CD4-positive, alpha-beta T cell treated with Interleukin-12 subunit alpha and Interleukin-12 subunit beta, for 1 hour (primary cell): ENCODE measurements at places on chromosomes 12 and 14.
A peak's percentile ranks its signal among the peaks of the same experiment; 100 is the strongest.

GRCh38 chr12:94507455-94507854 lies 47.8 kb upstream of the CEP83 start:
- DNase-seq = no peak

DNA sequence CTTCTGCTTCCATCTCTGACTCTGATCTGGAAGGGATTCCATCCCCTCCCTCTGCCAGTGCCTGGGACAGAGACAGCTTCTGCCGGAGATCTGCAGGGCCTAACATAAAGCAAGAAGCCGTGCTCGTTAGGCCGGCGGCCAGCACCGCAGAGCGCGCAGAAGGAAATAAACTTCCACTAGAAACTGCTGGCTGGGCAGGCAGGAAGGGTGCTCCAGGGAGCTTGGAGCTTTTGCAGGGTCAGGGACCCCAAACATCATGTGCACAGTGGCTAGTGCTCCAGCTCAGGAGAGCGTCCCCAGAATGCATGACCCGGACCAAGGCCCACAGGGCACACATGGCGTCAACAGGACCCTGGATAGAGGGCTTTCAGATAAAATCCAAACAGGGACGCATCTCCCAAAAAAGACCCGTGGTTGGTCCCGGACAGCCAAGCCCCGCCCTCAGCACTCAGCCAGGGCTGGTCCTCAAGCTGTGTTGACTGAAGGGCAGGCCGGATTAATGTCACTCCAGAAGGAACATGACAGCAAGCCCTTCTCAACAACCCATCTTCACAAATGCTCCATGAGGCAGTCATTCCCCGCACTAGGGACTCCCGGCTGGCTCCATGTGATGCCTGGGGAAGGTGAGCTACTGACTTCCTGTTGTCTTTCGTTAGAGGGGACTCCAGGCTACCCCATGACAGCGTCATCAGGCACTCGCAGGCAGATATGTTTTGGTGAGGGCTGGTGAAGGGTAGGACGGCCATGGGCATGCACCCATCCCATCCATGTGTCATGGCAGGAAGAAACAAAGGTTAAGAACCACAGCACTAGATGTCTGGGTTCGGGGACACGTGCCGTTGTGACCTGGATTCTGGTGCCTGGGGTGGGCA lies 121.5 kb downstream of the CALM1 start:
- DNase-seq = no peak

- DNase-seq = no peak
These were observed 84.1 kb upstream of the ZDHHC17 start for GRCh38 chr12:76679778-76680177.

DNA sequence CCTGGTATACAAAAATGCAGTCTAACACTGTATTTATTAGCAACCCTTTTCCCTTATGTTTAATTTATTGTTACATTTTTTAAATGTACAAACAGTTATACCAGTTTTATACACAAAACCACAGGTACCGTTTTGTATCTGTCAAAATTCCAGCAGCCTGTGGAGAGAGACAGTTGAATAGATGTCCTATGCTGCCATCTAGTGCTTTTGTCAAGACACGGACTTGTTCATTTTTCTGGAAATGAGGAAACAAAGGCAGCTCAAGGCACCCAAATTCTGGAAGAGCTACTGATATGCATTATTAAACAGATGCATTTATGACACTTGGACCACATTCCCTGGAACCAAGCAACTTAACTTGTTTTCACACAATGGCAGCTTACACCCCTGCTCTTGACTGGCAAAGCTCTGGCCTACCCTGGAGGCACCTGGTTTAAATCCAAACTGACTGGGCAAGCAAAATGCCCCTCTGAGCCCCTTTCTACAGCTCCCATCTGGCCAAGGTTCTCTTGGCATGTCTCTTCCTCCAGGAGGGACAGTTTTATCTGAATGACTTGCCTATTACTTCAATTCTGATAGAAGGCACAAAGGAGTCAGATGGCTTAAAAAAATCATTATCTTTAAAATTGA lies 286.9 kb upstream of the PRKD1 start:
- no peak for DNase-seq

GRCh38 chr12:94140556-94140955 lies 7.8 kb upstream of the PLXNC1 start:
- peak; percentile 51 for DNase-seq

GRCh38 chr14:64465191-64465822 lies at the start of gene AKAP5:
TSS of gene AKAP5 (plus strand) at chr14:64465499. CDS start at chr14:64468395, 2,896 bp downstream.
- peak; percentile 77 for DNase-seq

DNA sequence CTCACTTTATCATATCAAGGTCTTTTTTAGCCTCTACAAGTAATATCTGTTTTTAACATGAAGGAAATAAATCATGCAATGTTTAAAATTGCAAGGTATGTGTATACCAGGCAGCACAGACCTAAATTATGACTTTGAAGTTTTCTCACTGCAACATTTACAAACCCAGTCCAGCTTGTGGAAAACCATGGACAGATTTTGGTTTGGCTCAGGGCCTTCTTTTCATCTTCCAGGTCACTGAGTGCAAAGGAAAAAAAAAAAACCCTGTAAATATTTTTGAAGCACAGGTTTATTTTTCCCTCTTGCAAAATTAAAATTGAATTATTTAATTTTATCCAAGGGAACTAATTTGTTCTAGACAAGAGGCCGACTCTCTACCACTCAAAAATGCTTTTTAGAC lies 13.8 kb downstream of the MGP start:
- DNase-seq = no peak

- no peak for DNase-seq
These were observed 16.1 kb downstream of the SCAF11 start for GRCh38 chr12:45974171-45974719.

GRCh38 chr14:75738192-75738591 lies 77.1 kb downstream of the TTLL5 start:
- no peak for DNase-seq

DNA sequence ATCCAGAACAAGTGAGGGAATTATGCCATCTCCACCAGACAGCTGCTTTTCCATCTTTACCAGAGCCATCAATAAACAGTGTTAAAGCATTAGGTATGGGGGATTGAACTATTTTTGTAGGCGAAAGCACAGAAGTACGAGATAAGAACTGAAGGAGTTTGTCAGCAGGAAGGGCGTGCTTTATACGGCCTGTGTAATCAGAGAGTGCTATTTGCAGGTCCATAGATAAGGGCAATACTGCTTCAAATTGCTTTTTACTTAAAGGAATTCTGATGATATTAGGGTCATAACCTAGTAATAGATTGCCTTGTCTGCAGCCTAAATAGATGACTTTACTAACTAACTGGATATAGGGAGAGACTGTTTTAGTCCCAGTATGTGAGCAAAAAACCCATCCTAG lies 20.3 kb upstream of the CLEC4E start:
- DNase-seq = no peak

DNA sequence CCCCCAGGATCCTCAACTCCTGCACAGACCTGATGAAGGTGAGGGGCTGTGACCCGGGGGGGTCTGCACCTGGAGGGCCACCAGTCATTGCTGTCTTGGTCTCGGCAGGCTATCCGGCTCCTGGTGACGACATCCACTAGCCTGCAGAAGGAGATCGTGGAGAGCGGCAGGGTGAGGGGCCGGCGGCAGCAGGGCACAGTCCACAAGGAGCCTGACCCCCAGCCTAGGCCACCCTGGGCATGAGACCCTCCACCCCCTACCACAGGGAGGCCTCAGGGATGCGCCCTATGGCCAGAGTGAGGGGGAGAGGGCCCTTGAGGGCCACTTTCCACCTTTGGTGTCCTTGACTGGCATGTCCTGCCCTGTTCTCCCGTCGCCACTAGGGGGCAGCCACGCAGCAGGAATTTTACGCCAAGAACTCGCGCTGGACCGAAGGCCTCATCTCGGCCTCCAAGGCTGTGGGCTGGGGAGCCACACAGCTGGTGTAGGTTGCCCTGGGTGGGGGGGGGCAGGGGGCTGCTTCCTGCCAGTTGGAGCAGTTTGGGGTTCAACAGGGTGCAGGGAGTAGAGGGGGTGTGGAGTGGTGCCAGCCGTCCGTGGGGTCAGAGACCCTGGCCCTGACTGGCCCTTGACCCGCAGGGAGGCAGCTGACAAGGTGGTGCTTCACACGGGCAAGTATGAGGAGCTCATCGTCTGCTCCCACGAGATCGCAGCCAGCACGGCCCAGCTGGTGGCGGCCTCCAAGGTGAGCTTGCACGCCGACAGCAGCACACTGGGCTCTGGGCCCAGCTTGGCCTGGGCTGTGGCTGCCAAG lies 25.0 kb downstream of the HIP1R start:
- DNase-seq = peak; percentile 83

DNA sequence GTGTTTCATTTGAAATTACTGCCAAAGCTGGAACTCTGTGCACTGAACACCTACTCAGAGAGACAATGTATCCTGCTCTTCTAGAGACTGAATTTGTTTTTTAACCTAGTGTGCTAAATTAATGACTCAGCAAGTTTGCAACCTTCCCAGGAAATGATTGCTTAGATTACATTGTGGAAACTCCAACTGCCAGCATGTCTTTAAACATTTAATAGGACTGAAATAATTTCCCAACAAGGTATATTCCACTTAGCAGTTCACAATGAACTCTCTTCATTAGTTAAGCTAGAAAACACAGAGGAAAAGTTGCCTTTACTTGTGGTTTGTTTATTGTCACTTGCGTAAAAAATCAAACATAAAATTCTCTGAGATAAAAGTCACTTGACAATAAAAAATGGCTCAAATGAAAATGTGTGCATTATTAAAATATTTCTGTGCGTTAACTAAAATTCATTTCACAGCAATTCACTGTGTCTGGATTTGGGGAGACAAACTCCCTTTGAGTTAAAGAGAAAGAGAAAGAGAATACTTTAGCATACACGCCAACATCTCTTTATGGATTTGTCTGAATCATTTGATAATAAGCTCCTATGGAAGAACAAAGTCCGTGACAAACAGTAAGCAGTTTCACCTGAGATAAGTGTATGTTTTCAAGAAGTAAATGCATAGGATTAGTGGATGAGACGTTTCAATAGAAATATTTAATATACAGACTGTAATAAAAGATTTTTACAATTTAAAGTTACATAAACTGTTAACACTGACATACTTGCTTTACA lies 284.0 kb downstream of the PRKD1 start:
- no peak for DNase-seq

GRCh38 chr14:70810621-70811020 lies 1.3 kb upstream of the MAP3K9 start:
- DNase-seq = no peak

GRCh38 chr12:90390947-90391346 lies 564.0 kb downstream of the CCER1 start:
- no peak for DNase-seq

DNA sequence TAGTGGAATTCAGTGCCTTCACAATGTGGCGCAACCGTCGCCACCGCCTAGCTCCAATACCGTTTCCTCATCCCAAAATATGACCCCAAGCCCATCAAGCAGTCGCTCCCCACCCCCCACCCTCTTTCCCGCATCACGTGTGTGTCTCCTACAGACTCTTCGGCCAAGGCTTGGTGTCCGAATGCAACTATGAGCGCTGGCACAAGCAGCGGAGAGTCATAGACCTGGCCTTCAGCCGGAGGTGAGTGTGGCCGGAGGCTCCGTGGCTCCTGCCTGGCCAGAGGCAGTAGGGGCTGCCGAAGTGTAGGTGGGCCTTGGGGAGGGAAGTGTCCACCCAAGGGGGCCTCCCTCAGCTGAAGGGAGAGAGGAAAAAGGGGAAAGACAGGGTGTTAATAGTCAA lies 15.8 kb downstream of the CYP46A1 start:
- DNase-seq = no peak

DNA sequence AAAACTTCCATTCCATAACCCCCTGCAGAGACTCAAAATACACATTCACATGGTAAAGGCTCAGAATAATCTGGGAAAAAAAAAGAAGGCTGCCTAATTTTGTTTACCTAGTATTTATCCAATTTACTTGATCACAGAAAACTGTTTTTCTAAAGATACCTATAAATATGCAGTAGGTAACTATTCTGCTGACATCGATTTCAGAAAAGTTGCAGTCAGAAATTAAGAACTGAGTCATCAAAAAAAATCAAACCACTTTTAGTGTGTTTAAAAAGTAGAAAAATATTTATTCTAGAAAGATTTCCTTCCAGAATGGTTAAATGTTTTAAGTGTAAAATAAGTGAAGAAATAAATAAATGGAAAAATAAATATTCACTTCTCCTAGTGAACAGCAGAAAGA lies 254.5 kb upstream of the CAND1 start:
- DNase-seq = no peak

DNA sequence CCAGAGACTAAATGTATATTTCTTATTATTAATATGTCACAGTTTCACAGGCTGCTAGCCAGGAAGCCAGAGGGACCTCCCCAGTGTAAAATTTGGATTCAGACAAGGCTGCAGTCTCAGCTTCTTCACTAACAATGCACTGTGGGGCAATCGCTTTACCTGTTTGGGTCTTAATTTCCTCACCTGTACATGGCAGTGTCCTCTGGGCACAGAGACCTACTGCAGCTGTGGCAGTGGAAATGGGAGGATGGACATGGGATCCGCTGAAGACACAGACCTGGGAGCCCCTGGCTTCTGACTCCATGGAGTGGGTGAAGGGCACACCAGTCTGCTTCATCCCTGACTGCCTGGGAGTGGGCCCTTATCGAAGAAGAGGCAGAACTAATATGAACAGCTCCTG lies 6.9 kb upstream of the SERPINA5 start:
- no peak for DNase-seq

- DNase-seq = no peak
These were observed 125.5 kb upstream of the PRKD1 start for GRCh38 chr14:30053103-30053502.

GRCh38 chr12:96201272-96202227 lies 7.4 kb downstream of the ELK3 start:
- no peak for DNase-seq

GRCh38 chr14:68811171-68811570 lies 18.3 kb upstream of the ZFP36L1 start:
- DNase-seq = no peak

DNA sequence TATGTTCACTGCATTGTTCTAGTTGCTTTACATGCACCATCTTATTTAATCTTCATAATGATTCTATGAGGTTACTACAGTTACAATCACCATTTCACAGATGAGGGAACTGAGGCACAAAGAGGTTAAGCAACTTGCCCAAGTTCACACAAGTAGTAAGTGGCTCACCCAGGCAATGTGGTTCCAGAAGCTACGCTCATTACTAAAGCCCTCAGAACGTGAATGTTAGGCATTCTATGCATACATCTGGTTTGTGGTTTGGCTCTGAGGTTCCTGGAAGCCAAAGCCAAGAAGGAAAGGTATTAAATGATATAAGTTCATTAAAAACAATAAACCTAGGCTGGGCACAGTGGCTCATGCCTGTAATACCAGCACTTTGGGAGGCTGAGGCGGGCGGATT lies 14.4 kb upstream of the VRTN start:
- DNase-seq = no peak
